Inflammatory macrophage treated with lipopolysaccharide for 4 hours (primary cell): ENCODE measurements at places on chromosomes 3 and 15.

DNA sequence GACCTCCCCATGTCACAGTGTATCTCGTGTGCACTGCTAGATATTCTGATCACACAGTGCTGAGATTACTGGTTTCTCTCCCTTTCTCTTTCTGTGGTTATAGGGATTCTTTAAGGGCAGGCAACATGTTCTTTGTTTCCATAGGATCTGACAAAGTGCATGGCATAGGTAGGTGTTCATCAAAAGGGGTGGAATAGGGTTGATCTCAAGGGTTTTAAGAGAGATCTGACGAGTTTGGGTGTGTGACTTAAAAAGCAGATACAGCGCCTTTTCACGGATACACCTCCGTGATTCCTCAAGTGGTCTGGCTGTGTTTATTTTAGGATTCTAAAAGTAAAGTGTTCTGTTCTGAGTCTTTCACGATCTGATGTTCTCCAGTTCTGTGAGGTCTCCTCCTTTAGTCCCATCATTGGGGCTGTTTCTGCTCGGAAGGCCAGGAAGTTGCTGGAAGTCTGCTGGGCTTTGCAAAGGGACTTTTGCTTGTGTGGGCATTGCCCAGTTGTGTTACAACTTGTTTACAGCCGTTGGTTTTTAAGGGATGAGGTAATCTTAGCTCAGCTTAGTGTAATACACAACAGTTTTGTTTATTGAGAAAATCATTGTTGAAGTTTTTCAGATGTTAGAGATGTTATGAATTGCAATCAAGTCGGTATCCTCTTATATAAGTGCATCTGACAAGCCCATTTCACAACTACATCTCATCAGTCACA, 34.8 kb downstream of the IGF1R start:
- DNase-seq, result peak; percentile 16

DNA sequence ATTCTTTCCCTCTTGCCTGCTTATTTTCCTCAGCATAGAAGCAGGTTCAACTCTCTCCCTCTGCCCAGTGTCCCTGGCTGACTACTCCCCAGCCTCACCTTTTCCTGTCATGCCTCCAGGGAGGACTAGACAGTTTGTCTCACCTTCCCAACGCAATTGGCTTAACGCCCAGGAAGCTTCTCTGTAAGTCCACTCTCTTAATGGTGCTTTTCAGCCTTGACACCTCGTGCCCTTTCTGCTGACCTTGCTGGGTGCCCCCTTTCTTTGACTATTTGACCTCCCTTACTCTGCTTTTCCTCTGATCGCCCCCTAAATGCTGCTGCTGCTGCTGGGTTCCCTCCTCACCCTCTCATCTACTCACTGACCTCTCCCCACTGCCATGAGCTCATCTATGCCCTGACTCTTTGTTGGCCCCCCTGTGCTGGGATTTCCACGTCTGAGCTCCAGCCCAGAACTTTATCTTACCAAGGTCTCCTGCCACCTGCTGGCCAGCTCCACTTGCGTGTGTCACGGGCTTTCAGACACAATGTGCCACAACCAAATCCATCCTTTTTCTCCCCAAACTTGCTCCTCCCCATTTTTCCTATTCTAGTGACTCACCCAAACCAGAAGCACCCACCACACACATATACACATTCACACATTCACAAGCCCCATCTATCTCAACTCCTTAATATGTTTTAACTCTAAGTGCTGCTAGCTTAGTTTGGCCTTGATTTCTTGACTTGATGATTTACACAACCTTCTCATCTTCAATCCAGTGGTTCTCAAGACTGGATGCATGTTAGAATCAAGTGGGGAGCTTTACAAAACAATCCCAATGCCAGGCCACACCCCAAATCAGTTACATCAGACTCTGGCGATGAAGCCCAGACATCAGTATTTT, 16.6 kb downstream of the EPB42 start:
- peak; percentile 29 for DNase-seq

DNA sequence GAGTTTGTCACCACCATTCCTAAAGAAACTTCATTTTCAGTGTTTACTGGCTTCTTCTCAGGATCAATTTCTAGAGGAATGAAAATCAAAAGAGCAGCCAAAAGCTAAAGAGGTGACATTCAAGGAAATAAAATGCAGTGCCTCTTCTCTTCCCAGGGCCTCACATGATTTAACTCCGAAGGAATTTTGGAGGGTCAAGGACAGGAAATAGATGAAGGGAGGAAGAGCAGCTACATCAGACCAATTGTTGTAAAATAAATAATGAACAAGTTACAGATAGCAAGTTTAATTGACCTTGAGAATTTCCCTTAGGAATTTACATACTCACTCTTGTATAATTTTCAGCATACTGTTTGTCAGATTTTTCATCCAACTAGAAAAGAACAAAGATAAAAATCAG, 78.1 kb downstream of the LRRFIP2 start:
- DNase-seq, result no peak

- DNase-seq, result no peak
Observed at GRCh38 chr3:62325896-62326295, 47.5 kb downstream of the FEZF2 start.

DNA sequence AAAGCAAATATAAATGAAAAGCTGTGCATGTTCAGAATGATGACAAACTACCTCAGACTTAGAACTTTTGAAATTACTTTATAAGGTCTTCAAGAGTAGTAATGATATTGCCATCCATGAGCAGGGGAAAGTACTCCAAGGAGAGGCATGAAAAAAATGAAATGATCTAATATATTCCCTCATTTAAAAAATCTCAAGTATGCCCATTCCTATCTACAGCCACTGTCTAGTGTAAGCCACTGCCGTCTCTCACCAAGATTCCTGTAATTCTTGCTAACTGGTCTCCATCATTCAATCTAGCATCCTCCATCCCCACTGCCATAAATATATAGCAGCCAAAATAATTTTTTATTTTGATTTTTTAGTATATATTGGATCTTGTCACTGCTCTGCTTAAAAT, 258.8 kb downstream of the PLOD2 start:
- no peak for DNase-seq

GRCh38 chr15:52584414-52584813, 15.6 kb upstream of the ARPP19 start:
- no peak for DNase-seq

GRCh38 chr3:169199283-169199682, 464.2 kb downstream of the MECOM start:
- DNase-seq, result no peak

- no peak for DNase-seq
Observed at GRCh38 chr3:9659849-9660248, 10.5 kb downstream of the MTMR14 start.

GRCh38 chr15:59385171-59385570, 12.5 kb upstream of the MYO1E start:
- no peak for DNase-seq

- no peak for DNase-seq
Observed at GRCh38 chr3:112685956-112686799, 45.2 kb upstream of the CCDC80 start.

- DNase-seq, result no peak
Observed at GRCh38 chr3:169232863-169233262, 430.6 kb downstream of the MECOM start.
